ENCODE measurements at places on chromosomes 1 and 21. TPM values are rescaled to one million over a fixed set of nuclear protein-coding genes. Genes with fewer than 3 reads are reported as not detected.

The BARHL2 gene
- total RNA-seq = not detected

DNA sequence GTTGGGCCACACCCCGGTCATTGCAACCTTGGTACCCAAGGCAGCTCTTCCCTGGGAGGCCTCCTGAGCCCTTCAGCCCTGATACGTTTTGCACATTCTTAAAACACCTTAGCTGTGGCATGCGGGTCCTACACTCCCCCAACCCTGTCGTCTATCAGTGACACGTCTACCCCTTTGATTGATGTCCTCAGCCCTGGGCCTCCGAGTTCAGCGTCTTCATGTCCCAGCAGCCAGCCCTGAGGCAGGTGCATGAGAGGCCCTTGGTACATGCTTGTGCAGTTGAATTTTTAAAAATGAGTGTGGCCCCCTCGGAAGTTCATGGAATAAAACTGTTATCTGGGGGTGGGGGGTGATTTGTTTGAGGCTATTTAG lies 38.9 kb upstream of the ADARB1 start:
- no peak for DNase-seq

DNA sequence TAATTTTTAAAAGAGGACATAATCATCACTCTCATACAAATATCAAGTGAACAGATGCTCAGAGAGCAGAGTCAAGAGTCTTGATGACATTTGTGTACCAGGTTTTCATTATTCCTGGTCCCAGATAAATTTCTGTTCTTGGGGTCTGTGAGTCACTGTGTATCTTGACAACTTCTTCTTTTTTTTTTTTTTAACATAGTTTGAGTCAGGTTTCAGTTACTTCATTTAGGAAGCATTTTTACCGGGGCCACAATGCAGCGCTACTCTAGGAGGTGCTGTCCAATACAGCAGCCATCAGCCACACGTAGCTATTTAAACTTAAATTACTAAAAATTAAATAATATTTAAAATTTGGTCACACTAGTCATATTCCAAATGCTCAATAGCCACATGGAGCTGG lies 188.1 kb upstream of the SAMSN1 start:
- DNase-seq = no peak

The NUP210L gene
- 0.14 TPM for total RNA-seq

The JMJD4 gene
- total RNA-seq = 11.4 TPM

- DNase-seq = no peak
These were observed 228.2 kb upstream of the PROX1 start for GRCh38 chr1:213759359-213760181.

The RWDD3 gene
- 17.4 TPM for total RNA-seq

DNA sequence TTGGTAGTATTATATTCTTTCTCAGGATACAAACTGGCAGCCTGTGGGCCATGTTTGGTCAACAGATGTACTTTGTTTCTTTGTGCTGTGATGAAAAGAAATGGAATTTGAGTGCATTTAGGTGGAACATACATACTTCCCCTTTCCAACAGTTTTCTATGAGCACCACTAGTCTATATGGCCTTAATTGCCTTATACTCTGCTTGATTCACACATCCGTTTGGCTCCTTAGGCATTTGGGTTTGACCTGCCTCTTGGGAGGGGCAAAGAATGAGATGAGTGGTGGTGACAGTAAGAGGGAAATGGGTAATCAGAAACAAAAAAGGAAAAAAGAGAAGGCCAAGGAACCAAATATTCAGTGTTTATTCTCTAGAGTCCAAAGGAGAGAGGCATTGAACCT lies 17.0 kb downstream of the CFAP126 start:
- DNase-seq = no peak

DNA sequence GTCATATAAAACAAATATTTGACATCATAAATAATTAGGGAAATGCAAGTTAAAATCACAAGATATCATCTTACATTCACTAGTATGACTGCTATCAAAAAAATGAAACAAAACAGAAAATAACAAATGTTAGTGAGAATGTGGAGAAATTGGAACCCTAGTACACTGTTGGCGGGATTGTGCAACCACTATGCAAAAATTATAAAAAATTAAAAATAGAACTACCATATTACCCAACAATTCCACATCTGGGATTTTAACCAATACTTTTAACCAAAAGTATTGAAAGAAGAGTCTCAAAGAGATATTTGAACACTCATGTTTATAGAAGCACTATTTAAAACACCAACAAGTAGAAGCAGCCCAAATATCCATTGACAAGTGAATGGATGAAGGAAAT lies 797.2 kb upstream of the ADAMTS5 start:
- no peak for DNase-seq

DNA sequence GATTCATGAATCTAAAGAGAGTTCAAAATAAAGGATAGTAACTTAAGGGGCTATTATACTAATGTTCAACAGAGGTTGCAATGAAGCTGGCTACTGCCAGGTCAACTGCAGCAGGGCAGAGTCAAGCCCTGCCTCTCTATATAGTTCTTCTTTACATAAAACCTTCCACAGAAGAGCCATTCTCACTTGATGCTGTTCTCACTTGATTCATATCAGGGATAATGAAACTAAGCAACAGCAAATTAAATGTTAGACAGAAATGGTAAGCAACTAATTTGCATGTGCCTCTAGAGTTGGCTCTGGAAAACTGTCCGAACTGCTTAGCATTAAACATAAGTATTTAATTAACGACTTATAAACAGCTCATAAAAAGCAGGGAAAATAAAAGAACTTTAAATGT lies 17.4 kb downstream of the CCSAP start:
- DNase-seq = no peak

The DEPDC1 gene
- total RNA-seq = 0.19 TPM

DNA sequence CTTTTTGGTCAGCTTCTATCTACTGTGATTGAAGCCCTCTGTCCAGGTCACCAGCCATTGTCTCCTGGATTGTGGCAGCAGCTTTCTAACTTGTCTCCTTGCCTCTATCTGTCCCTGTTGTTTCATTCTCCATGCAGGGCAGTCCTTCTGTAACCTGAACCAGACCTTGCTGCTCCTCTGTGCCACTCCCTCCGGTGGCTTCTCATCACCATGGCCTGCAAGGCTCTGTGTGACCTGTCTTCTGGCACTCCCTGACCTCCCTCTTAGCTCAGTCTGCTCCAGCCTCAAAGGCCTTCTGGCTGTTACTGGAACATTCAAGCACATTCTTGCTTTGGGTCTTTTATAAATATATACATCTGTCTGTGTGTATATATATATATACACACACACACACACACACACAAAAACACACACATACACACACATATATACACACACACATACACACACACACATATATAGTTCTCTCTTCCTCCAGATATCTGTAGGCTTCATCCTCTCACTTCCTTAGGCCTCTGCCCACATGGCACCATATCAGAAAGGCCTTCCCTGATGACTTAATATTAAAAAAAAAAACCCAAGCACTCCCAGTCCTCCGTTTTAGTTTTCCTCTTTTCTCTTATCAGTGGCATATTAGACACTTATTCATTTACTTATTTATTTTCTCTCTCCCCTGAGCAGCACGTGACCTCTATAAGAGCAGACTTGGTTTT lies 21.2 kb upstream of the JUN start:
- DNase-seq = no peak
